Kidney capillary endothelial cell (primary cell): ENCODE measurements at places on chromosomes 6 and 20.
A peak's percentile ranks its signal among the peaks of the same experiment; 100 is the strongest.

GRCh38 chr6:112030206-112030960, 23.5 kb upstream of the CCN6 start:
- no peak for DNase-seq

DNA sequence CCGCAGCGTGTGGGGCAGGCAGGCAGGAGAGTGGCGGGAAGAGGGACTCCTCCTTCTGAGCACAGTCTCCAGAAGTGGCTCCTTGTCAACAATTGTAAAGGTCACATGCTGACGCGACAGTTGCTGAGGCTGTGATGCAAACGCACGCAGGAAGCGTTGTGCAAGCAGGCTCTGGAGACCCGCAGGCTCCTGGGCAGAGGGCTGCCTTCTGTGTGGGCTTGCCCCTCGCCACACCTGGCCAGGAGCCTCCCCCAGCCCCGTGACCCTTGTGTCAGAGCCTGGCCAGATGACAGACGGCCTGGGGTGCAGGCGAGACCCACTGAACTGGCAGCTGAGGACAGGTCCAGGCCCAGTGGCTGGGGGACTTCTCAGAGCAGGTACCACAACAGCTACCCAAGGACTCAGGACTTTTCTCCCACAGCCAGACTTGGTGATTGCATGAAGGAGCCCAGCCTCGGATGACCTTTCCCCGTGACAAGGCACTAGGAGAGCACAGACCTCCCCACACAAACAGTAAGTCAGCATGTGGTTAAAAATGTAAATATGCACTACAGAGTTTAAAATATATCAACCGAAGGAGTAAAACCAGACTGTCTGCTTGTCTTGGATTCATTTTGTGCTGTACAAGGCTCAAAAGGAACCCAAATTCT, 222.1 kb upstream of the RREB1 start:
- no peak for DNase-seq

- no peak for DNase-seq
Observed at GRCh38 chr6:128235556-128235955, 284.8 kb downstream of the PTPRK start.

DNA sequence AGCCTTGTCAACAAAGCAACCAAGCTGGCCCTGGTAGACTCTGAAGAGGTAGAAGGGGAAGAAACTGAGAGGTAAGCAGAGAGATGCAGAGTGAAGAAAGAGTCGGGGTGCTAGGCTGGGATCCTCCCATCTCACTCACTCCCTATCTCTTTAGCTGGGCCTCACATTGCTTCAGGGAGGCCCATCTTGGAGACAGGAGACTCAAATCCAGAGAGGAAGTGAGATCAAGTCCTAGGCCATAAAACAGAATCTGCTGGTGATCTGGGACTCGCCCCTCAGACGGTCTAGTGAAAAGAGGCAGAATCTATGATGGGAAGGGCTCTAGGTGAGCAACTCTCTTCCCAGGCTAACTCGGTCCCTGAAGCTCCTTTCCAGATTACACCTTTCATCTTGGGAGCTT, 659 bp upstream of the GUCA1B start:
- DNase-seq = no peak

GRCh38 chr6:37675606-37676005, 22.1 kb downstream of the MDGA1 start:
- no peak for DNase-seq

GRCh38 chr20:51966296-51966971, 164.1 kb upstream of the SALL4 start:
- peak; percentile 48 for DNase-seq

DNA sequence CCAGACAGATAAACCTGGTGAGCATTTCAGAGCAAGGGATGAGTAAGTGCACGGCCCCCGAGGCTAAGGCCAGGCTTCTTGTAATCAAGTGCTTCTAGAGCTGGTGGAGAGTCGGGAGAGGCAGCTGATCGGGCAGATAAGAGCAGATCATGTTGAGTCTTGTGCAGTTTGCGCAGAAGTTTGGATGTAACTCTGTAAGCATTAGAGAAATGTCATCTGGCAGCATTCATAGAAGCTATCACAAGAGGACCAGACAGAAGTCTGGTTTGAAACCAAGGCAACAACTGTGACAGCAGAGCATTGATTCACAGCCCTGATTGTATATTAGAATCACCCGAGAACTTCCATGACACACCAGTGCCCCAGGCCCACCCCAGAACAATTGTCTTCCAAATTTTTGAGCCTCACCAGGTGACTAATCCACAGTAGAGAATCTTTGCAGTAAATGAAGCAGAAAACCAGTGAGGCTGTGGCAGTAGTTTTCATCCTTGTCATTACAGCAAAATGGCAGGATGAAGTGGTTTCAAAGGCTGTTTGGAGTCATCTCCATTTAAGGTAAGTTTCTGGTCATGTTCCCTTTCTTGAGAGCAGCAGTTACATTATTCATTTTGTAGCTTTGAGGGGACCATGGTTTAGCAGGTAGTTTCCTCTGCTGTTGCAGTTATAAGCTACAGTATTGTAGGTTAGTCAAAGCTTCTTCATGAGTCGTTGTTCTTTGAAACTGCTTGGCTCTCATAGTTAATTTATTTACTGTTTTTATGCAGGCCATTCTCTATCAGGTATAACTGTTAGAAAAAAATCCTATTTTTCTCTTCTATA, 84.1 kb downstream of the RNF217 start:
- DNase-seq = no peak

GRCh38 chr6:6927521-6928361, 180.0 kb upstream of the RREB1 start:
- DNase-seq = no peak

DNA sequence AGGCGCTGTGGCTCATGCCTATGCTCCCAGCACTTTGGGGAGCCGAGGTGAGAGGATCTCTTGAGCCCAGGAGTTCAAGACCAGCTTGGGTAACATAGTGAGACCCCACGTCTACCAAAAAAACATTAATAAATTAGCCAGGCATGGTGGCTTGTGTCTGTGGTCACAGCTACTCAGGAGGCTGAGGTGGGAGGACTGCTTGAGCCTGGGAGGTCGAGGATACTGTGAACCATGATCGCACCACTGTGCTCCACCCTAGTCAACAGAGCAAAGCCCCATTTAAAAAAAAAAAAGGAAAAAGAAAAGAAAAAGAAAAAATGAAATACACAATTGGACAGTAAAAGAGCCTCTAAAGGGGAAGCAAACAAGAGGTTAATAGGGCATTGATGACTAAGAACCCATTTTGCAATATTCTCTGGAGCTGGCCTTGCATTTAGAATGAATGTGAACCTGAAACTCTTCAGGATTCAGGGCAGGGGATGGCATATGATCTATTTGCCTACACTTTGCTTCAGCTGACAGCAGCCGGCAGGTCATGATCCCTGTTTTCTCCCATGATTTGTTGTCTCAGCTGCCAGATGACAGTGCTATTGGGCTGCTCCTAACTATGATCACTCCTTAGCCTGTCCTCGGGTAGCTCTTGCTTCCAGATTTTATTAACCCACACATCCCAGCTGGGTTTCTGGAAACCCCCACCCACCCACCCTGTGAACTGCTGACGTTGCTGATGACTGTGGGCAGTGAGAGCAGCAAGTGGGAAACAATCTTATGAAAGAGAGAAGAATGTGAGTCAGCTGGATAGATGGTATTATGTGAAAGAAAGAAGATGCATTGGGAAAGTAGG, 83.8 kb upstream of the ELOVL5 start:
- DNase-seq = no peak

DNA sequence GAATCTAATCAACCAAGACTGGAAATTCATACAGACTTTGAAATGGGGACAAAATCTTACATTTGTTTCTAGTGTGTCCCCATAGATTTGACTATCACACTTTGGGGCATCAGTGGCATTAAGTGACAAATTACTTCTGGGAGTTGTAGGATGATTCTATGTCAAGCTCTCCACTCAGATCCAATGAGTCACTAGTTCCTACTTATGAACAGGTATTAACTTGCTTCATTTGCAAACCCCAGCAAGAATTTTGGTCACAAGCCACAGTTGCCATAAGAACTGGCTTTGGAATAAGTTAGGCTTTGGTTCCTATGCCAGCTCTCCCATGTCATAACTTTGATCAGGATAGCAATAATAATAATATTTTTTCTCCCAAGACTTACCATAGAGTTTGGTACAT, 77.6 kb upstream of the PTPRK start:
- DNase-seq = no peak

- DNase-seq = no peak
Observed at GRCh38 chr20:23341073-23341472, 9.5 kb upstream of the NXT1 start.

- DNase-seq = no peak
Observed at GRCh38 chr6:138250513-138251247, 32.4 kb upstream of the PBOV1 start.

GRCh38 chr6:44110966-44111365, 16.3 kb downstream of the MRPL14 start:
- no peak for DNase-seq

DNA sequence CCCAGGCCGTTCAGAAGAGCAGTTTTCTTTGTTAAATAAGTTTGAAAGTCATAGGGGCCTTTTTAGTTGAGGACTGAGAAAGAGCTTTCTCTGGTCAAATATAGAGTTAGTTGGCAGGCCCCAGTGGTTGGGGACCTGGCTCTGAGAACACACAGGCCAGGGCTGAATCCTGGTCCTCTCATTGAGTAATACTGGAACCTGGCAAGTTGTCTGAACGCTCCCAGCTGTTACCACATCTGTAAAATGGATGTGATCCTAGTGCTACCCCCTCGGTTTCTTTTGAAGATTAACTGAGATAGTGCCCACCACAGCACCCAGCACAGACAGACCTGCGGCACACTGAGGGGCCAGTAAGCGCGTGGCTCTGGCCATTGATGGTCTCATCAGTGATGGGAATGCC, 215.5 kb downstream of the ZDHHC14 start:
- DNase-seq = no peak

GRCh38 chr6:41921712-41921998, 356 bp downstream of the BYSL start:
- DNase-seq = no peak

DNA sequence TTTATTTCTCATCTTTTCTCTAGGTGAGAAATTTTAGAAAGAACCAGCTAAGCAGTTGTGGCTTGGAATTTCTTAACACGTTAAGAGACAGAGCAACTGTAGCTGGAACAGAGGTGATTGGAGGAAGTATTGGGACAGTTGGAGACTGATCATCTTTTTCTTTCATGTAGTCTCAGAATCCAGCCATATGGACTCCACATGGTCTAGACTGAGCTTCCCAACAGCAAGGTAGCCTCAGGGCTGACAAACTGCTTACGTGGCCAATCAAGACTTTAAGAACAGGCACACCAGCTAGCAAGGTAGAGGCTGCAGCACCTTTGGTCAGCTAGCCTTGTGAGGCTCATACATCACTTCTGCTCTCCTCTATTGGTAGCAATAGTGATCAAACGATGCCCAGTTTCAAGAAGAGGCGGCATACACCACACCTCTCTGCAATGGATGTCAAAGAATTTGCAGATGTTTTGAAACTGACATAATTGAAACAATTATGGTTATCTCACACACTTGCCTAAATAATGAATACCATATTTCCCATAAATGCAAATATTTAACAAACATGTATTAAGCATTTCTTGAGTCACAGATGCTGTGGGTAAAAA, 590.5 kb upstream of the SLC35B3 start:
- DNase-seq = no peak

- peak; percentile 9 for DNase-seq
Observed at GRCh38 chr6:155495011-155495768, 39.6 kb upstream of the NOX3 start.

DNA sequence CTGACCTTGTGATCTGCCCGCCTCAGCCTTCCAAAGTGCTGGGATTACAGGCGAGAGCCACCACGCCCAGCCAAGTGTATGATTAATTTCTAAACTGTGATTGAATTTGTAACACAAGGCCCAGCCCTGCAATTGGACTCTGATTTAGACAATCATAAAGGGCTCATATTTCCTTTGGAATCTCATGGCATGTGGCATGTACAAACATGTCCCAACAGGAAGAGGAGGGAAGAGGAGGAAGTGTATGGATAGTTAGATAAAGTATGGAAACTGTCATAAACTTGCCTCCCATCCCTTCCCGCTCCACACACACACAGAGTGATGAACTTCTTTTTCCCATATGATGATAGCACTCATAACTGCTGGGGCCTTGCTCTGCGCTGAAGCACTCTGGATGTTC, 27.2 kb upstream of the QKI start:
- DNase-seq = no peak

- no peak for DNase-seq
Observed at GRCh38 chr6:45617441-45617840, 239.7 kb upstream of the SUPT3H start.

DNA sequence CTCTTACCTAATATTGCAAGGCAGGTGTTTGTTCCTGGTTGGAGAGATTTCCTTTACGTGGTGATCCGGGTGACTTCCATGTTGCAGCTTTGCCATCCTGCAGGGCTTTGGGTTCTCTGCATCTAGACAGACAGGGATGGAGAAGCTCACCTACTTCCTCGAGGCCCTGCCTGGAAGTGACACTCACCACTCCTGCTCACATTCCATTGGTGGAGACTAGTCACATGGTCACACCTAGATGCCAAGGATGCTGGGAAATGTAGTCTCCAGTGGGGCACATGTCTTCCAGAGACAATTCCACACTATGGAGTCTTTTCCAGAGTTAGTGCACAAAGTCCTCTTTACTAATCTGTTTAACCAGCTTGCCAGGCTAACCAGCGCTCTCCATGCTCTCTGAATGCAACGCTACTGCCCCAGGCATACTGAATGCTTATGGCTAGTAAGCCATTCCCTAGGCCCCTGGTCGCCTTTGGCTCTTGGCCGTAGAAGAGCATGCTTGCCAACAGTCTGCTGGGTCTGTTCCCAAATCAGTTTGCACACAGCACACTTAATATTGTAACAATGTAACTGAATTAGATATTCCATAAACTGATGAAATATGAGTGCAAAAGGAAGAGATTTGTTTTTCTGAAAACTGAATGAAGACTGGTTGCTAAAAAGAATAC, 6.7 kb upstream of the KCNK15 start:
- DNase-seq = peak; percentile 49

GRCh38 chr20:22722811-22723210, 138.4 kb upstream of the FOXA2 start:
- DNase-seq = no peak

GRCh38 chr20:61191096-61191495, 61.0 kb upstream of the CDH4 start:
- no peak for DNase-seq

DNA sequence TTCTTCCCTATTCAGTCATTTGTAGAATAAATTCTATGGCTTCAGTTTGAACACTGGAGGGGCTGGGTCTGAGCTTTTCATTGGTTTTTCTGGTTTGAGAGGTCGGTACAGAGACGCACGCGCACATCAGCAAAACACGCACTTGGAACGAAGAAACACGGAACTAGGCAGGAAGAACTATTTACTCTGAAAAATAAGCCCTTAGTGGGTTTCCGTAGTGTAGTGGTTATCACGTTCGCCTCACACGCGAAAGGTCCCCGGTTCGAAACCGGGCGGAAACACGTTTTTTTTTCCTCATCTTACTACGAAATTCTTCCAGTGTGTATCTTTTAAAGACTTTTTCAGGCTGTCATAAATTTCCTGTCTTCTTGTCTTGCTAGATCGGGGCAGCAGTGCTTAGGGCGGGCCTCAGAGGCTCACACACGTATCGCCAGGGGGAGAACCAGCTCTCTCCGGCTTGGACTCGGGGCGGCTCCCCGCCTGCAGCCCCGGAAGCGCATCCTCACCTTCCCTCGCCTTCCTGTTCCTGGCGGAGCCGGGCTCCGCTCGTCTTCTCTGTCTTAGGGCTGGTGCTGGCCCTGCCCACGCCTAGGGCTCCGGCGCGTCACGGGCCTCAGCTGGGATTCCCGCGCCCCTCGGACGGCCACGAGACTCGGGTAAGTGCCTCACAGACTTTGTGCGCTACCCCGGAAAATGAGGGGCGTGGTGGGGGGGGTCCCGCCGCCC, at the start of gene HMGN4:
Gene HMGN4, plus strand, starts transcription at position 521 of the 726 bp plus-strand sequence. CDS start 6,841 bp downstream, outside the sequence.
- DNase-seq = no peak
